Adrenal gland (tissue), 19 donors: ENCODE measurements at places on chromosomes 12 and 14. TPM values are rescaled to one million over a fixed set of nuclear protein-coding genes. Genes with fewer than 3 reads are reported as not detected.

Gene ACSS3
- polyA plus RNA-seq, result 12.9 TPM

Gene SNRNP35
- polyA plus RNA-seq, result 104 TPM

Gene GLIPR1L2
- polyA plus RNA-seq, result 0.51 TPM

Gene KCNJ8
- polyA plus RNA-seq, result 9.4 TPM

Gene AKAP6
- polyA plus RNA-seq, result 0.71 TPM

Gene COX8C
- polyA plus RNA-seq, result not detected

Gene MFAP5
- 65.3 TPM for polyA plus RNA-seq

Gene AKAP3
- polyA plus RNA-seq, result 2.1 TPM

Gene ZC2HC1C
- polyA plus RNA-seq, result 6.8 TPM
